NCI-H446 treated with DMSO at 0.1 percent for 48 hours (cell line): ENCODE measurements at places on chromosomes 13 and 19.

- no peak for DNase-seq
Observed at GRCh38 chr13:109272595-109273325, 513.6 kb downstream of the IRS2 start.

DNA sequence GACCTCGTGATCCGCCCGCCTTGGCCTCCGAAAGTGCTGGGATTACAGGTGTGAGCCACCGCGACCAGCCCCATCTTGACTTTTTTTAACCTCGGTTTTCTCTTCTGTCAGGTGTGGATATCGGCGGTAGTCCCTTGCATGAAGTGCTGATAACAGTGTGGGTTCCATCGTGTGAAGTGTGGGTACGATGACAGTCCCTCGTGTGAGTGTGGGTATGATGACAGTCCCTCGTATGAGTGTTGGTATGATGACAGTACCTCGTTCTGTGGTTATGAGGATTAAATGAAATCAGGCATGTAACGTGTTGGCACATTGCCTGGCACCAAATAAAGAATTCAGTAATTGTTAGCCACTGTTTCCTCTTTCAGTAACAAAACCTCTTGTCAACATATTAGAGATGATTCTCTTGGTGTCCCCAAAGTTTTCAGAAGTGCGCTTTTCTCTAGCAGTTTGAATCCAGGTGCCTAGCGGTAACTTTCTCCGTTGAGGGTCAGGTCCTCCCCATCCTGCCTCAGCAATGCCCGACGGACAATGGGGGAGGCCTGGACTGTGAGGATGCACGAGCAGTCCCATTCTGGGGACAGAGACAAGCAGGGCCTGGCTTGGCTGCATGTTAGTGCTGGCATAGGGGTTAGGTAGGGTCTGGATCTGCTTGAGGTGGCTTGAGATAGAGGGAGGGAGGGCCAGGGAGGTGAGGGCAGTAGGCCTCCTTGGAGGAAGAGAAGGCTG is 15.3 kb downstream of the GATAD2A start:
- peak; percentile 6 for DNase-seq

DNA sequence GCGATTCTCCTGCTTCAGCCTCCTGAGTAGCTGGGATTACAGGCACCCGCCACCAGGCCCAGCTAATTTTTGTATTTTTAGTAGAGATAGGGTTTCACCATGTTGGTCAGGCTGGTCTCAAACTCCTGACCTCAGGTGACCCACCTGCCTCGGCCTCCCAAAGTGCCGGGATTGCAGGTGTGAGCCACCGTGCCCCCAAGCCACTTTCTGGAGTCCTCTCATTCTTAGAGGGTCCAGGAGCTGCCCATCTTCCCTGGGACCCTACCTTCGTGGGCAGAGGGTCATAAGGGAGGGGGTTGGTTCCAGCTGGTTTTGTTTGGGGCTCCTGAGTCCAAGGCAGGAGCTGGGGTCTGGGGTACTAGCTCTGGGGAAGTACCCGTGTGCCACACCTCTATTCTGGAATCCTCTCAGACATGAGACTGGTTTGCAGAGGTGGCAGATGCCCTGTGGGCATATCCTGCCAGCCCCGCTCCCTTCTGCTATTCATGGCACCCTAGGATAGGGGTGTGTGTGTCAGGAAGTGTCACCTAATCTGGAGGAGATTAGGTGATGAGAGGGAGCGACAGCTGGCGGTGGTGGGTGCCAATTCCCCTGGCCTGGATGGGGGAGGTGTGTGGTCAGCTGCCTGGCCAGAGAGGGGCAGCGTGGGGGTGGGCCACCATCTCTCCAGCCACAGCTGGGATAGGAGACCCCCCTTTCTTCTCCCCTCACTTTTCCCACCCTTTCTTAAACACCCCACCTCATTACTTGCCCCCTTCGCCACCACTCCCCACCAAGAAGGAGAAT is 2.1 kb downstream of the PRMT1 start:
- no peak for DNase-seq

GRCh38 chr13:27177852-27178251 is 6.2 kb upstream of the USP12 start:
- no peak for DNase-seq

GRCh38 chr19:49148784-49149651 is 6.2 kb downstream of the HRC start:
- peak; percentile 62 for DNase-seq

- DNase-seq = no peak
Observed at GRCh38 chr19:44303320-44303719, 1.5 kb downstream of the ZNF235 start.
